ENCODE measurements at places on chromosomes 1 and 21.

DNA sequence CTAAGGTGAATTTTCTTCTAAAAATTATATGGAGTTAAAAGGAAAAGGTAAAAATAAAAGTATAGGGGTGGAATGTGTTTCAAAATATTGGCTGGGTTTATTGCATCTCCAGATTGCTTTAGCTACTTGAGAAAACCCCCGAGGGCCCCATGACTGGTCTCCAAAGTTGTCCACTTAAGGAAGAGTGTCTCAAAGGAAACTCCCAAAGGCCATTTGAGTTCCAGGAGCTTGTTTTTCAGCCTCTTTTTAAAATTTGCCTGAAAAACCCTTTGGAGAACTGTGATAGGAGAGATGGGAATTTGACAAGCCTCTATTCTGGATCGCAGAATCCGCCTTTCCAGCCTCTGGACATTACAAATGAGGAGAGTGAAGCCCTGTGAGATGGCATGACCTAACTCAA is 225.6 kb downstream of the ZNF326 start:
- no peak overlapping the region for H3K4me3 ChIP-seq
- no peaks in the 10 kb centered on the region for H3K36me3 ChIP-seq
- H3K27ac ChIP-seq = no peak overlapping the region
- no peaks in the 10 kb centered on the region for H3K4me1 ChIP-seq

GRCh38 chr1:12047120-12047876 is 15.8 kb upstream of the TNFRSF8 start:
- H3K27me3 ChIP-seq = no peaks in the 10 kb centered on the region

DNA sequence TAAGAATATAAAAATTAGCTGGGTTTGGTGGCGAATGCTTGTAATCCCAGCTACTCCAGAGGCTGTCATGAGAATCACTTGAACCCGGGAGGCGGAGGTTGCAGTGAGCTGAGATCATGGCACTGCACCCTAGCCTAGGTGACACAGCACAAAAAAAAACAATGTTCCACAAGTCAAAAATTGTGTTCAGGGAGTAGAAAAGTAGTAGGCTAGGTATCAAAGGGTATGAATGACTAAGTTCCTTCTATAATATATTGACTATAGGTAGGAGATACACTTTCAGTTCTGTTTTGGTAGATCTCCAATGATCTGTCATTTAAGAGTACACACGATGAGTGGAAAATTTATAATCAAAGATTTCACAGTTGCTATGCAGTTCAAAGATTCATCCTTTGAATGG is 16.7 kb downstream of the USP48 start:
- H3K4me1 ChIP-seq = peaks cover 41% of the 10 kb centered on the region
- no peaks in the 10 kb centered on the region for H3K36me3 ChIP-seq
- no peak for DNase-seq
- no peaks in the 10 kb centered on the region for H3K27me3 ChIP-seq
- H3K27ac ChIP-seq = no peak overlapping the region
- H3K4me3 ChIP-seq = no peak overlapping the region

- H3K4me3 ChIP-seq = no peak overlapping the region
- H3K27me3 ChIP-seq = no peaks in the 10 kb centered on the region
- H3K36me3 ChIP-seq = no peaks in the 10 kb centered on the region
- DNase-seq = no peak
- no peaks in the 10 kb centered on the region for H3K4me1 ChIP-seq
- no peak overlapping the region for H3K27ac ChIP-seq
These were observed 129.8 kb downstream of the PLA2G4A start for GRCh38 chr1:186958520-186958919.

- H3K27ac ChIP-seq = no peak overlapping the region
- H3K4me1 ChIP-seq = no peaks in the 10 kb centered on the region
- peak; percentile 2 for DNase-seq
- H3K36me3 ChIP-seq = no peaks in the 10 kb centered on the region
- H3K27me3 ChIP-seq = no peaks in the 10 kb centered on the region
These were observed 90.9 kb downstream of the SLC30A10 start for GRCh38 chr1:219837274-219837993.

DNA sequence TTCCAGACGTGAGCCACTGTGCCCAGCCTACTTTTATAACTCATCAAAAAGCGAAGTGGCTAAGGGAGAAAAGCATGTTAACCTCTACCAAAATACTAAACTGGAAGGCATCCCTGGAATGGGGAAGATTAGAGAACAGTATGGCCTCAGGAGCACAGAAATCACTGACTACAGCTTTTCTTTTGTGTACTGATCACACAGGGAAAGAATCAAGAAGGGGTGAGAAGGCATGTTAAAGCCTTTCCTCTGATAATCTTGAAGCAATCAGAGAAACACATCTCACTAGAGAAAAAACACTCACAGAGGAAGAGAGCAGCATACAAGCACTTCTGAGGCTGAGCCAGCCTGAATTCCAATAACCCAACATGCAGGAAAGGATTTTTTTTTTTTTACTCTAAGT is 10.7 kb downstream of the PCAT6 start:
- no peak overlapping the region for H3K4me3 ChIP-seq
- no peak for DNase-seq
- no peaks in the 10 kb centered on the region for H3K36me3 ChIP-seq
- peaks cover 2% of the 10 kb centered on the region for H3K27me3 ChIP-seq

- peak overlapping the region; percentile 75 for H3K27ac ChIP-seq
- no peaks in the 10 kb centered on the region for H3K36me3 ChIP-seq
- peaks cover 61% of the 10 kb centered on the region for H3K4me1 ChIP-seq
- peak; percentile 51 for DNase-seq
- H3K4me3 ChIP-seq = no peak overlapping the region
These were observed 149.0 kb downstream of the TOMM20 start for GRCh38 chr1:234979296-234980279.

DNA sequence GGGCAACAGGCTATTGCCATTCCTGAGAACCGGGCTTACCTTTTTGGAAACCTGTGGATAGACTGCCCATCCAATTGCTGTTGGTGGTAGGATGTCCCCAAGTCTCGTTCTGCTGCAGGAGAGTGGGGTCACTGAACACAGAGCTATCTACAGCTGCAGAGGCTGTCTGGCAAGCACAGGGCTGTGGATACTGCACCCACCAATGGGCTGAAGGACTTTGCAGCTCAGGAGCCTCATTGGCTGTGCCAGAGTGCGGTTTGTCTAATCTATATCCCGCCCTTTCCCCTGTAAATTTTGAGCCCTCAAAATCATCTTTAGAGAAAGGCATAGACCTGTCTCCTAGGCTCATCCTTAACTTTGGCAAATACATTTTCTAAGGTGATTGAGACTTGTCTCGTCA is 15.3 kb downstream of the RNF187 start:
- no peaks in the 10 kb centered on the region for H3K36me3 ChIP-seq
- peaks cover 18% of the 10 kb centered on the region for H3K4me1 ChIP-seq
- H3K27me3 ChIP-seq = no peaks in the 10 kb centered on the region
- DNase-seq = no peak
- no peak overlapping the region for H3K27ac ChIP-seq

- H3K4me3 ChIP-seq = no peak overlapping the region
- H3K36me3 ChIP-seq = peaks cover 16% of the 10 kb centered on the region
- H3K27ac ChIP-seq = no peak overlapping the region
- H3K4me1 ChIP-seq = peaks cover 54% of the 10 kb centered on the region
- H3K27me3 ChIP-seq = no peaks in the 10 kb centered on the region
- DNase-seq = peak; percentile 3
These were observed 4.0 kb upstream of the MRPL24 start for GRCh38 chr1:156744786-156745419.

DNA sequence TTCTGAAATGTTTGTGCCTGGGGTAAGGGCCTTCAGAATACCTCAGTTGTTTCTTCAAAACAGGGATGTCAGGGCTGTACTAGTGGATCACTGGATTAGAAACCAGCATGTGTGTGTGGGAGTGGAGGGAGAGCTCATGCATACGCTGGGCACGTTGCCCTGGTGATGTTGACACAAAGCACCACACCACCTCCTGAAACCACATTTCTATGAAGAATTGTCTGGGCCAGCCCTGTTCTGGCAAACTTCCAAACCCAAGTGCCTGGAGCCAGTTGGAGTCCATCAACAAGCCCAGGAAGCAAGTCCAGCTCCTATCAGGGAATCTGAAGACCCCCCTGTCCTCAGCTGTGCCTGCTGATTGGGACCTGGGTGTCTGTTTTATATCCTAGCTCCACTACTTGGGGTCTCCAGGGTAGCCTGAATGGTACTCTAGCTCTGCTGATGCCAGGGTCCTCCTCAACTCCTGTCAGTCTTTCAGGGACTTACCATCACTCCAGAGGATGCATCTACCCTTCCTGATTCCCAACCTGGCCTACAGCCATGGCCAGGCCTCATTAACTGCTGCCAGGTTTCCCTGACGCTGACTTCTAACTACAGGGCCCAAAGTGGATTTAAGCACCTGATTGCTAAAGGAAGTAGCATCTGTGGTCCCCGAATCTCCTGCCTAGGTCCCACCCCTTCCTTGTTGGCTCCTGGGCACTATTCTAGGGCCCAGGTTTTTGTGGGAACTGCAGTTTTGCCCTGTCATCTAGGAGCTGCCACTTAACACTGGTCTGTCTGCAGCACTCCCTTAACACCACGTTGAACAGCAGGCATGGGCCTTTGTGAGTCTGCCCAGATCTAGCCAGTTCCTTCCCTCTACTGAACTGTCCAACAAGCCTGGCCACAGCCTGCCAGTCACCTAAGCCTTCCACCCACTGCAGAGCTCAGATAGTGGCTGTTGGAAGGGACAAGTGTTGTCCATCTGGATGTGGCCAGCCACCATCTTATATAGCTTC is 45.5 kb downstream of the LPAR3 start:
- no peaks in the 10 kb centered on the region for H3K27me3 ChIP-seq
- no peaks in the 10 kb centered on the region for H3K36me3 ChIP-seq
- no peak overlapping the region for H3K27ac ChIP-seq
- peaks cover 8% of the 10 kb centered on the region for H3K4me1 ChIP-seq

DNA sequence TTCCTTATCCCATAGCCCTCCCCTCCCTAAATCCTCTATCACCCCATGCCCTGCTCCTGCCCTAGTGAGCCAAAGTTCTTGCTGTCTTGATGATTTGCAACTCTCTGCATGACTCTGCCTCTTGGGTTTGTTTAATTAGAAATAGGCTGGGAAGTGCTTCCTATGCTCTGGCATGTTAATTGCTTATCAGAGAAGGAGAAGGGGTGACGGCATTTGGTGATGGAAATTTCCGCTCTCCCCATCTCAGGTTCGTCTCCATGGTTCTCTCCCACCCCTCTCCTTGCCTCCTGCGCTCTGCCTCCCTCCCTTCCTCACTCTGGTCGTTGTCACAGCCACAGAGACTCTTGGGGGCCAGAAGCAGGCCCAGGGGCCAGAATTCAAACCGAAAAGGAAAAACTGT is 68.9 kb downstream of the LRRN2 start:
- no peak overlapping the region for H3K27ac ChIP-seq
- no peaks in the 10 kb centered on the region for H3K4me1 ChIP-seq
- no peak overlapping the region for H3K4me3 ChIP-seq
- H3K36me3 ChIP-seq = no peaks in the 10 kb centered on the region

DNA sequence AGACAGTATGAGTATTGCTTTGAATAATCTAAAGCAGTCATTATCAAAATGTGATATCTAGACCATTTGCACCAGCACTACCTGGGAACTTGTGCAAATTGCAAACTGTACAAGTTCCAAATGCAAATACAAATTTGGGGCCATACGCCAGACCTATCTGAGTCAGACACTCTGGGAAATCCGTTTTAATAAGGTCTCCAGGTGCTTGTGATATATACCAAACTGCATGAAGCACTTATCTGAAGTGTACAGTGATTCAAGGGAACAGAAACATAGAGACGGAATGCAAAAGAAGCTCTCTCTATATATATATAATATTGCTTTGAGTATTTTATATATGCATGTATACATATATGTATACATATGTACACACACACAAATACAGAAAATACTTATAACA is 36.2 kb upstream of the ASPM start:
- no peaks in the 10 kb centered on the region for H3K27me3 ChIP-seq
- H3K27ac ChIP-seq = no peak overlapping the region

DNA sequence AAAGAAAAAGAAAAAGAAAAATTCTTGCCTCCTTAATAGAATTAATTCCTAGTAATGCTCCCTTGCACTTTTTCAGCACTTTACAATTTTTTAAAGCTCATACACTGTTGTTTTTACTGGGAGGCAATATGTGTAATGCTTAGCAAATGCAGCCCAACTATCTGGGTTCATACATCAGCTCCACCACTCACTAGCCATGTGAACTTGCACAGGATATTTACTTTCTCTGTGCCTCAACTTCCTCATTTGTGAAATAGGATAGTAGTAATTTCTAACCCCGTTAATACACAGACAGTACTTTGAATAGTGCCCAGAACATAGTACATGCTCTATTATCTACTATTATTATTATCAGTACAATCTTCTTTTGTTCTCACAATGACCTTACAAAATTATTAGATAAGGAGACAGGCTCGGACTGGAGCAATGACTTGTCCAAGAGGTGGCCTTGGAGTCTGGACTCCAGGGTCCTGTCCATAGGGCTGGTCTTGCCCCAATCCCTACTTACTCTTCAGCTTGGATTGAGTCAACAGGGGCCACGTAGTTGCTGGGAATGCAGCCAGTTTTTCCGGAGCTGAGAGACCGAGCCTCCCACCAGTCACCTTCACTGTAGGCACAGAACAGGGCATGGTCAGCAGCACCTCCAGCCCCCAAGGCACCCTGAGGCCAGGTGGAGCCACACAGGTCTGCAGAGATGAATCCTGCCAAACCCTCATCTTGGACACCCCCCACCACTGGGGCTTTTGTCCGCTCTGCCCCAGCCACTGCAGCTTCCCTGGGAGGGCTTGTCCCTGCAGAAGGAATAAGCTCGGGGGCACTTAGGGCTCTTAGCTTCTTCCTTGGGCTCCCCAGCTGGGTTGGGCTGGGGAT is 13.7 kb downstream of the FGR start:
- no peaks in the 10 kb centered on the region for H3K27me3 ChIP-seq
- H3K4me1 ChIP-seq = peaks cover 97% of the 10 kb centered on the region
- no peak for DNase-seq
- no peak overlapping the region for H3K4me3 ChIP-seq

DNA sequence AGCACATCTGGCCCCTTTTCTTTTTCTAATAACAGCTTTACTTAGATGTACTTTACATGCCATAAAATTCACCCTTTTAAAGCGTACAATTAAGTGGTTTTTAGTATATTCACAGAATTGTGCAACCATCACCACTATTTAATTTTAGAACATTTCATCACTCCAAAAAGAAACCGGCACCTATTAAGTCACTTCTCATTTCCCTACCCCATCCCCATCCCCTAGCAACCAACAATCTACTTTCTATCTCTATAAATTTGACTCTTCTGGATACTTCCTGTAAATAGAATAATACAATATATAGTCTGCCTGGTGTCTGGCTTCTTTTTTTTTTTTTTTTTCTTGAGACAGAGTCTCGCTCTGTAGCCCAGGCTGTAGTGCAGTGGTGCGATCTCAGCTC is 59.5 kb upstream of the ENAH start:
- no peaks in the 10 kb centered on the region for H3K4me1 ChIP-seq
- H3K27ac ChIP-seq = no peak overlapping the region
- H3K27me3 ChIP-seq = no peaks in the 10 kb centered on the region

GRCh38 chr1:223056802-223057201 is 86.2 kb downstream of the TLR5 start:
- H3K27ac ChIP-seq = no peak overlapping the region
- H3K36me3 ChIP-seq = no peaks in the 10 kb centered on the region
- peaks cover 2% of the 10 kb centered on the region for H3K27me3 ChIP-seq
- H3K4me3 ChIP-seq = no peak overlapping the region
- no peak for DNase-seq
- no peaks in the 10 kb centered on the region for H3K4me1 ChIP-seq

- no peak overlapping the region for H3K4me3 ChIP-seq
- no peak for DNase-seq
- H3K4me1 ChIP-seq = no peaks in the 10 kb centered on the region
- no peak overlapping the region for H3K27ac ChIP-seq
- no peaks in the 10 kb centered on the region for H3K27me3 ChIP-seq
These were observed 15.2 kb downstream of the DDX20 start for GRCh38 chr1:111770916-111771315.

Data from natural killer cell (primary cell).